Forelimb muscle (tissue), 1 donor: ENCODE measurements at places on chromosomes 16 and 17. TPM values are rescaled to one million over a fixed set of nuclear protein-coding genes. Genes with fewer than 3 reads are reported as not detected.

The SLC52A1 gene
- polyA plus RNA-seq: 0.08 TPM

The OTOP2 gene
- not detected for polyA plus RNA-seq

The VMO1 gene
- polyA plus RNA-seq: 9.7 TPM

DNA sequence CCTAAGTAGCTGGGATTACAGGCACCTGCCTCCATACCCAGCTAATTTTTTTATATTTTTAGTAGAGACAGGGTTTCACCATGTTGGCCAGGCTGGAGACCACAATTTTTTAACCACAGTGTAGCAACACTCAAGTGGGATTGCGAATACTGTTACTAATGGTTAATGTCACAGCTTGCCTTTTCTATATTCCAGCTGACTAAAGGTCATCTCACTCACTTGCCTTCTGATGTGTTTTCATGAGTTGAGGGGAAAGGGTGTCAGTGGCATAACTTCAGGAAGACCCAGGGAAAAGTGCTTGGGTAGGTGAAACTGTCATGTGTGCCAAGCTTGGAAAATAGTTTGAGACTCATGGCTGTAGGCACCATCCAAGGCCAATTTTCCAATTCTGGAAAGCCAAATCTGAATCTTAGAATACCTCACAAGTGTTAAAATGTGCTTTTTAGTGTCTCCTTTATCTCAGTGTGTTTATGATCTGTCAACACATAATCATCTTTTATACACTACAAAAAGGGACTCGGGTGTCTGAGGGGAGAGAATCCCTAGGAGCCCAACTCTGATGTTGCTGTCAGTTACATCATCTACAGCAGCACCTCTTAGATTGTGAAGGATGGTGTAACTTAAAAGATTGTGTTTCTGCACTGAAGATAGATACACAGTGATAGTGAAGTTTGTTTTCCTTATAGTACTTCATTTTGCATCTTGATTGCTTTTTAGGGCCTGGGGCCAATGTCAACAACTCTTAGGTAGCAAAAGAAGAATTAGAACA lies 27.1 kb downstream of the OGFOD1 start:
- DNase-seq: no peak

DNA sequence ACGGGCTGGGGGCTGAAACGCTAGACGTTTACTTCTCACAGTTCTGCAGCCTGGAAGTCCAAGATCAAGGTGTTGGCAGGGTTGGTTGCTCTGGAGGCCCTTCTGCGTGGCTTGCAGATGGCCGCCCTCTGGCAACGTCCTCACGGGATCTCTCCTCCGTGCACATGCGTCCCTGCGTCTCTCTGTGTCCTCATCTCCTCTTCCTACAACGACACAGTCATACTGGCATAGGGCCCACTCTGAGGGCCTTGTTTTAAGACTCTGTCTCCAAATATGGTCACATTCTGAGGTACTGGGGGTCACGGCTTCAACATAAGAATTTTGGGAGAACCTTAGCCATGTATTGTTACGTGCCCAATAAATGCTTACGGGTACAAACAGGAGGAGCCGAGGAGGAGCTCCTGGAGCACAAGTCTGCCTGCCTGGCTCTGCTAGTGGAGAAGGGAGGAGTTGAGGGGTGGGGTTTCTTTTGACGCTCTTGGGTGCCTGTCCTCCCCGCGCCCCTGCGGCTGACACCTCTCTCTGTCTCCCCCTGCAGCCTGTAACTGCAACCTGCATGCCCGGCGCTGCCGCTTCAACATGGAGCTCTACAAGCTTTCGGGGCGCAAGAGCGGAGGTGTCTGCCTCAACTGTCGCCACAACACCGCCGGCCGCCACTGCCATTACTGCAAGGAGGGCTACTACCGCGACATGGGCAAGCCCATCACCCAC lies 141.1 kb downstream of the NTN1 start:
- DNase-seq: no peak

DNA sequence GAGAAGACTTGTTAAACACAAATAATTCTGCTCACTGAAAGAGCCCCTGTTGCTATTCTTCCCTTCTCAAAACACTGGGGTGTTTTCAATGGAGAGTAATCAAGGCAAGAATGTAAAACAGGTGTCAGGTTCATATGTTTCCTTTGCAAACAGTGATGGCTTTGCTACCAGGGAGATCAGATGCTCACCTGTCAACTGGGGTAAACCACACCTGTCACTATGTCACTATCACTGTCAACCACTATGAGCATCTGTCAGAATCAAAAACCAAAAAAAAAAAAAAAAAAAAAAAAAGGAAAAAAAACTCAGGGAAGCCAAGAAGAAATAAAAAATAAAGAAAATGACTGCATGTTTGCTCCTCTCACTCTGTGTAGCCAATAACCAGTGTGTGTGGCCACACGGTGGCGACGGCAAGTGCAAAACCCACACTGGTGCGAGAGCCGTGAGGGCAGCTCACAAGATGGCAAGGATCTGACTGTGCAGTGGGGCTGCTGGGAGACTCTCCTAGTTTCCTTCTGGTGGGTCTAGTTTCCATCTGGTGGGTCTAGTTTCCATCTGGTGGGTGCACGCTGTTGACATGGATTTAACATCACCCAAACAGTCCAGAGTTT lies 22.7 kb downstream of the USP22 start:
- no peak for DNase-seq

DNA sequence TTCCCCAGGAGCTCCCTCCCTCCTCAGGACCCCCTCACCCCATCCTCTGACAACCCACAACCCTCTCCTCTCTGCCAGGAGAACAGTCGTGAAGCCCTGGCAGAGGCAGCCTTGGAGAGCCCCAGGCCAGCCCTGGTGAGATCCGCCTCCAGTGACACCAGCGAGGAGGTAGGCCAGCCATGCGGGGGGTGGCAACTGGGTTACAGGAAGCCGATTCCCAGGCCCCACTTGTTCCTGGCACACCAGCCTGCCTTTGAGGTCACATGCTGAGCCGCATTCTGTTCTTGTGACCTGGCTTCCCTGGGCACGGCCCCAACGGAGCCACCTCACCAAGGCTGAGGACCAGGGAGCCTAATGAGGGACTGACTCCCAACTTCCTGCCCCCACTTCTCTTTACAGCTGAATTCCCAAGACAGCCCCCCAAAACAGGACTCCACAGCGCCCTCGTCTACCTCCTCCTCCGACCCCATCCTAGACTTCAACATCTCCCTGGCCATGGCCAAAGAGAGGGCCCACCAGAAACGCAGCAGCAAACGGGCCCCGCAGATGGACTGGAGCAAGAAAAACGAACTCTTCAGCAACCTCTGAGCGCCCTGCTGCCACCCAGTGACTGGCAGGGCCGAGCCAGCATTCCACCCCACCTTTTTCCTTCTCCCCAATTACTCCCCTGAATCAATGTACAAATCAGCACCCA lies 7.9 kb downstream of the NAT9 start:
- DNase-seq: no peak

DNA sequence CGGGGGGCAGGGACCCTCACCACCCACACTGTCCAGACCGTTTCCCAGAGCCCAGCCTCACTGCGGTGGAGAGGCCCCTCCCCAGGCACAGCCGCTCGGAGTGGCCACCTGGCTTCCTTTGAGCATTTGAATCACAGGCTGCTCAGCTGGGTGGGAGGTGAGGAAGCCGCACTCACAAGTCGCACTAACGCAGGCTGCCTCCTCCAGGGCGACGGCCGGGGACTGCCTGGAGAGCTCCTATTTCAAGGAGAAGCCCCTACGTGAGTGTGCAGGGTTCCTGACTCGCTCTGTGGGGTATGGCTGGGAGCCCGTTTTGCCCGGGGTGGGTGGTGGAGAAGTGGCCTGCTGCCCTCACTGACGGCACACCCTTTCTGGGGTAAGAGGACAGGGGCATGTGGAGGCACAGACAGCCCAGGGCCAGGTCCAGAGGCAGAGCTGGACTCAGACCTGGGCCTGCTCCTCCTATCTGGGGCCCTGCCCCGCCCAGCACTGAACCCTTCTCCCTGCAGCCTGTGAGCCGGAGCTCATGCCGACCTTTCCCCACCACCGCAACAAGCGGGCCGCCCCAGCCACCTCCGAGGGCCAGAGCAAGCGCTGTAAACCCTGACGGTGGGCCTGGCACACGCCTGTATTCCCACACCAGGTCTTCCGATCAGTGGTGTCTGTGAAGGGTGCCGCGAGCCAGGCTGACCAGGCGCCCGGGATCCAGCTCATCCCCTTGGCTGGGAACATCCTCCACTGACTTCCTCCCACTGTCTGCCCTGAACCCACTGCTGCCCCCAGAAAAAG lies 6.2 kb downstream of the SPATA2L start:
- no peak for DNase-seq

DNA sequence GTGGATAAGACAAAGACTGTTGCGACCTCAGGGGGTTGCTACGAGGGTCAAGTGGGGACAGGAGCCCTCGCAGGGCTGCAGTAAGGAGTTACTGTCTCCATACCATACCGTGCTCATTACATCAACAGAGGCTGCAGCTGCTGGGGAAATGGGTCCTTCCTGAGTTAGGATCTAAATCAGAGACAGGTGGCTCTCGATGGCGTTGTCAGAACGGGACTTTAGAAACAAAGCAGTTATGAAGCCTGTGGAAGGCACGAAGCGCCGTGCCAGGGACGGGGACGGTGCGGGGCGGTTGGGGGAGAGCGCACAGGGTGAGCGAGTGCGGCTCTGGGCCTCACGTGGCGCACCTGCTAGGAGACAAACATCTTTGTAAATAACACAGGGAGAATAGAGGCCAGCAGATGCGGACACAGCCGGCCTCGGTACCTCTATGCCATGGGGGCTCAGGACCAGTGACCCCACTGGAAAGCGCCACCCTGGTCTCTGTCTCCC lies 34.4 kb downstream of the ZCCHC14 start:
- DNase-seq: no peak

GRCh38 chr17:53313746-53314145 lies 509.0 kb upstream of the KIF2B start:
- DNase-seq: no peak
